AG10803 (cell line): ENCODE measurements at places on chromosomes 6 and 20.

GRCh38 chr20:1535420-1536175, 21.9 kb downstream of the SIRPD start:
- DNase-seq, result no peak

- peak; percentile 66 for DNase-seq
Observed at GRCh38 chr6:149393002-149393679, 6.9 kb upstream of the SUMO4 start.

GRCh38 chr6:24883618-24884017, 52.1 kb downstream of the RIPOR2 start:
- DNase-seq, result peak; percentile 51

DNA sequence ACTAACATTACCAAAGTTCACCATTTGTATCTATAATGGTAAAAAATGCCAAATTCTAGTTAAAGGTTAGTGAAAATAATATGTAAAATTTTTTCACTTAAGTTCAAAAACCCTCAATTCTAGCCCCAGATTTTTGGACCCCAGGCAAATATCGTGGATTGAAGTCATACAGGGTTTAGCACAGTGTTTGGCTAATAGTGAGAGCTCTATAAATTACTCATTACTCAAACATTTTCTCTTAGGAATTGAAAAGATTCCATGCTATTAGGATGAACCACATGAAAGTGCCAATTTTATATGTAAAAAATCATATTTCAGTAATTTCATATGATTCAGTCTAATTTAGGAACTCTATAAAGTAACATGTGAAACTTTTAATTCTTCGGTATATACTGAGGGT, 170.3 kb upstream of the PREP start:
- no peak for DNase-seq

DNA sequence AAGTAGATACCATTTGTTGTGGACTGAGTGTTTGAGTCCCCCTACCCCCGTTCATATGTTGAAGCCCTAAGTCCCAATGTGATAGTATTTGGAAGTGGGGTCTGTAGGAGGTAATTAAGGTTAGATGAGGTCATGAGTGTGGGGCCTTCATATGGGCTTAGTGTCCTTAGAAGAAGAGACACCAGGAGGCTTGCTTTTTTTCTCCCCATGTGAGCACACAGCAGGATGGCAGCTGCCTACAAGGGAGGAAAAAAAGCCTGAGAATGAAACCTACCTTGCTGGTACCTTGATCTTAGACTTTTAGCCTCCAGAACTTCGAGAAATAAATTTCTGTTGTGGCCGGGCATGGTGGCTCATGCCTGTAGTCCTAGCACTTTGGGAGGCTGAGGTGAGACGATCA, 67.9 kb upstream of the TULP4 start:
- no peak for DNase-seq

DNA sequence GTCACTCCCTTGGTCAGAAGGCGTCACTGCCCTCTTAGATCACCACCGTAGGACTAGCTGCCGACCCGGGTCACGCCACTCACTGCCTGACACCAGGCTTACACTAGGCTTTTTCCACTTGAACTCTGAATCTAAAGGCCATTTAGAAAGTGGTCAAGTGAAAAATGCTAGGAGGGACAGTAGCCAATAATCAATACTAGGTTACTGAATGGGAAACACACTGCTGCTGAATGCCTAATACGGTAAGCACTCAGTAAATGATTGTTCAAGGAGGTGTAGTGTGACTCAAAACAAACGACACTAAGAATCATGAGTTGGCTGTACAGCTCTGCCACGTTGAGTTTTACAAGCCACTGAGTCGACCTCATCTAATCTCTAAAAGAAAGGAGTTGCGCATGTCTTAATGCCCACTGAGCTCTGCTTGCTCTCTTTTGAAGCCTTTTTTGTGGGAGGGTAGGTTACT, 760 bp upstream of the IBTK start:
- DNase-seq, result peak; percentile 29

DNA sequence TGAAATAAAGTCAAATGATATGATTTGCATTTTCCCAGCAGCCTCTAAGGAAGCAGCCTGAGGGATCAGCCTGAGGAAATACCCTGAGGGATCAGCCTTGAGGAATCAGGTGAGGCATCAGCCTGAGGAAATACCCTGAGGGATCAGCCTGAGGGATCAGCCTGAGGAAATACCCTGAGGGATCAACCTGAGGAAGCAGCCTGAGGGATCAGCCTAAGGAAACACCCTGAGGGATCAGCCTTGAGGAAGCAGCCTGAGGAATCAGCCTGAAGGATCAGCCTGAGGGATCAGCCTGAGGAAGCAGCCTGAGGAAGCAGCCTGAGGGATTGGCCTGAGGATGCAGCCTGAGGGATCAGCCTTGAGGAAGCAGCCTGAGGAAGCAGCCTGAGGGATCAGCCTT, 669.7 kb upstream of the AGPAT4 start:
- DNase-seq, result no peak

DNA sequence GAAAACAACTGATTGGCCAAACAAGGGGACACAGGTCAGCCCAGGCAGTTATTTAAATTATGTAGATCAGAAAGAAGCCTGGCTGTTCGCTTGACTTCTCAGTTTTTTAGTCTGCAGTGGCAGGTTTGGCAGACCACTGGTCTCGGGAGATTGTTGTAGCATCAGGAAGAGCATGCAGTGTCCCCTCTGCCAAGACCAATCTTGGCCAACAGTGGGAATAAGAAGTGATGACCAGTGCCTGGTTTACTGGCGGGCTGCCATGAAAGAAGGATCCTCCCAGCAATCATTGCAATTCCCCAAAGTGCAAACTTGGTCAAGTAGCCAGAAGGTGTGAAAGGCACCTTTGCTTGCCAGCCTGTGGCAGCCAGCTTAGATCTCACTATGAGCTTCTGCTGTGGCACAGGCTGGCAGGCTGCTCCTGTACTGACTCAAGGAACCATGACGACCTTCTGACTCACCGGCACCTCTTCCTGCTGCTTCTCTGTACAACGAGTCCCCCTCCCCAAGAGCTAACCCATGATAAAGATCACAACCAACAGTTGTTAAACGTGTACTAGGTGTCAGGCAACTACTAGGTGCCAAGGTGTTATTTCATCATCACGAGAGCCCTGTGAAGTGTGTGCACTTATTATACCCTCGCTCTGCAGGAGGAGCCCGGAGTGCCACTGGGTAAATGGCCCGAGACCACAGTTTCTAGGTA, 76.8 kb upstream of the DUSP22 start:
- DNase-seq, result peak; percentile 2

DNA sequence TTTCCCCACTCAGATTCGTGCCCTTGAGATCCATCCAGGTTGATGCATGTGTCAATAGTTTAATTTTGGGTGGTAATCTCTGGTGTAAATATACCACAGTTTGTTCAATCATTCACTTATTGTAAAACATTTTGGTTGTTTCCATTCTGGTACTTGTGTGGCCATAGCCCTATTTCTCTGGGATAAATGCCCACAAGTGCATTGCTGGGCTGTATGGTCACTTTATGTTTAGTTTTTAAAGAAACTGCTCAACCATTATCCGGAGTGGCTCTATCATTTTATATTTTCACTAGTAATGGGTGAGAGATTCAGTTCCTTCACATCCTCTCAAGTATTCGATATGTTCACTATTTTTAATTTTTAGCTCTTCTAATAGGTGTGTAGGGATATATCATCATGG, 60.7 kb upstream of the RNF24 start:
- DNase-seq, result peak; percentile 19

DNA sequence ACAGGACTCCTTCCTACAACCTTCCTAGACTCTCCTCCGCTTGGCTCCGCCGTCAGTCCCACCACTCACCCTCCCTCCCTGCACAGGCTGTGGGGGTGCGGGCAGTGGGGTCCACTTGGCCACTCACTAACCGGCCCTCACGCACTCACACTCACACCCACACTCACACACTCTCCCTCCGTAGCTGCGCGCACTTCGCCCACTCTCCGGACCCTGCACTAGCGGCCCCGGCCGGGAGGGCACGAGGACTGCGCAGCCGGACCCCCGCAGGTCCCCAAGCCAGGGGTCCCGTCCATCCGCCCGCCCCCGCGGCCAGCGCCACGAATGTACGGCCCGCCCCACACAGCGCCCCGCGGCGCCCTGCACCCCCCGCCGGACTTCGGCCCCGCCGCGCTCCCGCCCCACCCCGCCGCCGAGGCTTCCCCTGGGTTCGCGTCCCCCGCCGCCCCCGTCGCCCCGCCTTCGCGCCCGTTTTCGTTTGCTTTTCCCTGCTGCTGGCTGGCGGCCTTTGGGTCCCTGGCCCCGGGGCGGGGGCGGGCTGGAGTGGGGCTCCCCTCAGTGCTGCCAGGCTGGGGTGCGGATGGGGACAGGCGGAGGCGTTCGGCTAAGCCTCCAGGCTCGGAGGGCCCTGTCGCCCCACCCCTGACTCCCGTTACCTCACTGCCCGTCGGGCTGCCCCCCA, 23.0 kb upstream of the SLC22A7 start:
- DNase-seq, result no peak

DNA sequence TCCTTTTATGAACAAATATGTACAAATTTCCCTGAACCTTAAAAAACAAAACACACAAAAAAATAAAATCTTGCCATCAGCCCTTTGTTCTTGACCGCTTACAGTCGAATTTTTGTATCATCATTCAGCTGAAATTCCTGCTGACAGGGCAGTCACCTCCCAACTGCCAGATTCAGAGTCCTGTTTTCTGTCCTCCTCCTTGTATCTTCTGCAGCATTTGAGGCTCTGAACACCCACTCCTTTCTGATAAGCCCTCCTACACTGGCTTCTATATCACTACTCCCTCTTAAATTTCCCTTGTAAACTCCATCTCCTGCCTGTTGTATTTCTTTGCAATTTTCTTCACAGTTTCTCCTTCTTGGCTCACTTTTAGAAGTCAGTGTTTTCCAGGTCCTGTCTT, 77.8 kb upstream of the CCN6 start:
- no peak for DNase-seq

DNA sequence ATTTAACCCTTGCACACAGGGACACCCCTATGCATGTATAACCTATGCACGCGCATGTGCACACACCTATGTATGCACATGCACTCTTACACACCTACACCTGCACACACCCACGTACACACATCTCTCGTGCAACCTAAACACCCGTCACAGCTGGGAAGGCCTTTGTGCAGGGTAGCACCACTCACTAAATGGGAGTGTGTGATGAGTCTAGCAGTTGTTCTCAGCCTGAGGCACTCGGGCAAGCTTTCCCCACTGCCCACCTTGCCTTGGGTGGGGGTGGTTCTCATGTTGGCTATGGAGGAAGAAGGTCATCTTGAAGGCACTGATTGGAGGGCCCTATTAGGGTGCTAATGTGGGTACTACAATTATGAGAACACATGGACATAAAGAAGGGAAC, 85.8 kb downstream of the DLL1 start:
- no peak for DNase-seq

DNA sequence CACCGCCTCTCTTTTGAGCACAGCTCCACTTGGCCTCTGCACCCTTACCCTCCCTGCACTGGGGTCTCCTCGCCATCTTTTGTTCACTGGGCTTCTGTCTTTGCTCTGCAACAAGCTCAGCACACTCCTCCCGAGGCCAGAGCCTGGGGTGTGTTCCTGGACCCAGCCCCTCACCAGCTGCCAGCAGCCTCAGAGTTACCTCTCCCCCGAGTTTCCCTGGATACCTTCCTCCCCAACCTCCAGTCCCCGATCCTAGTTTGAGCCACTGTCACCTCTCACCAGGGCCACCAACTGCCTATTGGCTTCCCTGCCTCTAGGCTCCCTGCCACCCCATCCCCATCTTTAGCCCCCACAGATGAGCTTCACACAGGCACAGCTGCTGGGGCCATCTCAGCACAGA, 12.3 kb downstream of the CYP21A2 start:
- DNase-seq, result no peak

DNA sequence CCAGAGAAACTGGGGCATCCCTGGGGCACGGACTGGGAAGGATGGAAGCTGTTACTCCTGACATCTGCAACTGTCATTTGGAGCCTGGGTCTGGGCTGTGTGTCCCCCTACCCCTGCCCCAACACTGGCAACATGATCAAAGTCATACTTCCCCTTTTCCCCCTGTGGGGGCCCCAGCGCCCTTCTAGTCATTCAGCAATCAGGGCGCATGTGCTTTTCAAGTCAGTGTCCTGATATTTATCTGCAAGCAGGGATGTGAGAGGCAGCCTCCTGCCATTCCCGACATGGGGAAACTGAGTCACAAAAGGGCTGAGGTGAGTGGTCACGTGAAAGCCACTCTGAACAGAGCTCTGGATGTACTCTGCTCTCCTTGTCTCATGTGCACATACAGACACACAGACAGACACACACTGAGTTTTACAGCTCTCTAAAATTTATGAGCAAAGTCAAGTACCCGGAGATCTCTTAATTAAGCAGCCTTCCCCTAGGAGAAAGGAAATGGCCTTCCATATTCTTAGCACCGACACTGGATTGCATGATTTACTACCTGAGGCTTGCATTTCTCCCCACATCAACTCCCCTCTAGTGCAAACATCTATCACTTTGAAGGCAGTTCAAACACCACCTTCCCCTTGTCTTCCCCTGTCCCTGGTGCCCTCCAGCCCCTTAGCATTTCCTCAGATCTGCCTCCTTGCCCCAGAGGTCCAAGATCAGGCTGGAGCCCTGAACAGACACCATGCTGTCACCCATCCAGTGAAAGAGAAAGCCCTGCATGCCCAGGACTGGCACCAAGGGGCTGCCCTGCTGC, 170.7 kb downstream of the CDC5L start:
- DNase-seq, result no peak

DNA sequence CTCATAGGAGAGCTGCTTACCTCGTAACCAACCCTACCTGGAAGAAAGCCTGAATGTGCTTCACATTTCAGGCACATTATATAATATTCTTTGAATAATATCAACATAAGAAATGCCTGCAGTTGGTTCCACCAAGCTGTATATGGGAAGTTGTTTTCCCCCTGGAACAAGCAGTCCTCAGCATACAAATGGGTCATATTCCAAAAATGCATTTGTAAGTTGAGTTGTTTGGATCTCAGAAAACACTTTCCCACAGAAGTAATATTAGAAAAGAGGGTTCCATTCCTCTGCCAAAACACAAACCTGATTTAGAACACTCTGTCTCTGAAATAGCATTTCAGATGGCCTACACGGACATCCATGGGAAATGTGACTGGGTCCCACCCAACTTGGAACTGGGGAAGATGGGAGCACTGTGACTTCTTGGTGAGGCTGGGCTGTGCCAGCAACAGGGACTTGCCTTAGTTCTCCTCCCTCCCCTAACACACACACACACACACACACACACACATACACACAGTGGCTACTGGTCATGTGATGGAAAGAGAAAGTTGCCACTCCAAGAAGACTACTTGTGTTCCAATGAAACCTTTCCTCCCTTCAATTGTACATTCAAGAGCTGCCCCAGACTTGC, 11.4 kb upstream of the RCAN2 start:
- DNase-seq, result no peak

DNA sequence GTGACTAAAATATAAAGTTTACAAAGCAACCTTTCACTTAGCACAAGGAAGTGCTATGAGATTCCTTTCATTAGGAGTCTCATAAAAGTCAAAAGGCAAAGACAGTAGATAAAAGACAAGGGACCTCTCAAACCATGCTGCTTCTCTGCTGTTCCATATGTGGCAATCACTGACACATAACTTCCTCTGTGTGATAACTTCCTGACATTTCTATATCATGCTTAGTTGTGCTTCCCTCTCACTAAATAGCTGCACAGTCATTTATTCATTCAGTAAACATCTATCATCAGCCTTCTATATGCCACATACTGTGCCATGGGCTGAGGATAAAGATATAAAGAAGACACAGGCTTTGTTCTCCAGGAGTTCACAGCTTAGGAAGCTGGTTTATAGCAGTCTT, 214.8 kb upstream of the GRIK2 start:
- DNase-seq, result no peak
